ENCODE measurements at places on chromosomes 2 and 18. TPM values are rescaled to one million over a fixed set of nuclear protein-coding genes. Genes with fewer than 3 reads are reported as not detected.

DNA sequence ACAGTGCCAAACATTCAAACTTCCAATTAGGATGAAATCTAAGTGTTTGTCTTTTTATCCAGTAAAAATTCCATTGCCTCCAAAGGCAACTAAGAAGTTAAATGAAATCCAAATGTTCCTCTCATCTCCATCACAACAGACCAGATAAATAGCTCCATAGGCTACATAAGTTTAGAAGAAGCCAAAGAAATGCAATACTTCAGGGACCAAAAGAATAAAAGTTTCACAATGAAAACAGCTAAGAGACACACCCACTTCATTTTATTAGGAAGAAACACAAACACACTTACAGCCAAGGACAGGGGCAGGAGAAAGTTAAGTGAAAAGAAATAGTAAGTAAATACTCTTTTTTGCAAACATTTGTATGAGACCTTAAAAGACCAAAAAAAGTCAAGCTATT lies 88.5 kb upstream of the CCDC150 start:
- DNase-seq = no peak

- DNase-seq = no peak
These were observed 131.1 kb downstream of the KIAA1328 start for GRCh38 chr18:36960038-36960437.

DNA sequence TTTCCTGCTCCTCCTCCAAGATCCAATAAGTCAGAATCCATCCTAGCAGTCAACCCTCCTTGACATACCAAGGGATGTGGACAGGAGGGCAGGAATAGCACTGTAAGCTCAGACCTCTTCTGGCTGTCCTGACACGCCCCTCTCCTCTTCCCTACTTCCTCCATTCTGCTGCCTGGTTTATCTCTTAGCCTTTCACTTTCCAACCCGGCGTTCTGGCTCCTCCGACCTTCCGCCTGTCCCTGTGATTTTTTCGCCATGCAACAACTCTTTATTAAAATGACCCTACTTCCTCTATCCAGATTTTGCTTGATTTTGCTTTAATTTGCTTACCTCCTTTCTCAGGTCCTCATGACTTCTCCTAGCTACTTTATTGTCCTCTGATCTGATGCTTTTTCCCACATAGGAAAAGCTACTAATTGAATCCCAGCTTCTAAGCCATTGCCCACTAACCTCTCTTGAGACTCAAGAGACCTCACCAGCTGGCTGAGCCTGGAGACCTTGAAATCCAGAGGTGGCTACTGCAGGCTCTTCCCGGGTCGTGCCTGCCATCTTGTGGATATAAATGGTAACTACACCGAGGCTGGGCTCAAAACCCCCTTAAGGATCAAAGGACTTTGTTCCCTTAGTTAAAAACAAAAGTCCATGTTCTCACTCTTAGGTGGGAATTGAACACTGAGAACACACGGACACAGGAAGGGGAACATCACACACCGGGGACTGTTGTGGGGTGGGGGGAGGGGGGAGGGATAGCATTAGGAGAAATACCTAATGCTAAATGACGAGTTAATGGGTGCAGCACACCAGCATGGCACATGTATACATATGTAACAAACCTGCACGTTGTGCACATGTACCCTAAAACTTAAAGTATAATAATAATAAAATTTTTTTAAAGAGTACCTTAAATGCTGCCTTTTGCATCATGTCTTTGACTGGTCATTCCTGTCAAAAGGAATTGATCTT lies 139.4 kb downstream of the AKAIN1 start:
- DNase-seq = peak; percentile 20

- DNase-seq = peak; percentile 65
These were observed 174.5 kb downstream of the TCF4 start for GRCh38 chr18:55413474-55413873.

GRCh38 chr2:83342860-83343329 lies 1116.2 kb downstream of the SUCLG1 start:
- no peak for DNase-seq

DNA sequence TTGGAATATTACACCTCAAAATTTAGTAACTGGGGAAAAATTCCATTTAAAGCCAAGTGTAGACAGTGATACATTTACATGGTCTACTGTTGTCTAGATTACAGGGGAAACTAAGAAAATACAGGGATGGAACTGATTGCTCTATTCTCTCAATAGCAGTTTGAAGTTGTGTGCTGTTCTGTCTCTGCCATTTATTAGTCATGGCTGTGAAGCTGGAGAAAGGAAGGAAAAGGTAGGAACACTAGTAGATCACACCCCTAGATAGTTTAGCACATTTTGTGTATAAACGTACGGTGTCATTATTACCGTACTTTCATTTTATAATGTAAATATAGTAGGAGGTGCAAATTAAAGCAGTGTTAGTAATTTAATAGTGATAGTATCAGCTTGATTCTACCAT lies 170.5 kb downstream of the PHLPP1 start:
- no peak for DNase-seq

DNA sequence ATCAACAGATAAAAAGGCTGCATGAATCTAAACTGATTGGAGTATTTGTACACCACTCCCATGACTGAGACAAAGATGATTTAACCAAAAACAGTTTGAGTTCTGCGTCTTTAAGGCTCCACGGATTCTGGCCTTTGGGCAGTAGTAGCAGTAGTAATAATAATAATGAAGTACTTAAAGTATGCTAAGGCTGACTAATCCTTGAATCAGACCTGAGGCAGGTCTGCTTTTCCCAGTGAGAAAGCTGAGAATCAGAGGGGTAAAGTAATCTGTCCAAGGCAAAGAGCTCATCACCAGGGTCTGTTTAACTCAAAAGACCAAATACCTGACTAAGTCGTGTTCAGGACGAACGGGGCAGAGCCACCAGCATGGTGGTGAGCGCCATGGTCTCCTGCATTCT lies 61.4 kb downstream of the ID2 start:
- DNase-seq = no peak

The ABCB11 gene
- total RNA-seq = 0.02 TPM
